ENCODE measurements at places on chromosomes 16 and 17. TPM values are rescaled to one million over a fixed set of nuclear protein-coding genes. Genes with fewer than 3 reads are reported as not detected.

DNA sequence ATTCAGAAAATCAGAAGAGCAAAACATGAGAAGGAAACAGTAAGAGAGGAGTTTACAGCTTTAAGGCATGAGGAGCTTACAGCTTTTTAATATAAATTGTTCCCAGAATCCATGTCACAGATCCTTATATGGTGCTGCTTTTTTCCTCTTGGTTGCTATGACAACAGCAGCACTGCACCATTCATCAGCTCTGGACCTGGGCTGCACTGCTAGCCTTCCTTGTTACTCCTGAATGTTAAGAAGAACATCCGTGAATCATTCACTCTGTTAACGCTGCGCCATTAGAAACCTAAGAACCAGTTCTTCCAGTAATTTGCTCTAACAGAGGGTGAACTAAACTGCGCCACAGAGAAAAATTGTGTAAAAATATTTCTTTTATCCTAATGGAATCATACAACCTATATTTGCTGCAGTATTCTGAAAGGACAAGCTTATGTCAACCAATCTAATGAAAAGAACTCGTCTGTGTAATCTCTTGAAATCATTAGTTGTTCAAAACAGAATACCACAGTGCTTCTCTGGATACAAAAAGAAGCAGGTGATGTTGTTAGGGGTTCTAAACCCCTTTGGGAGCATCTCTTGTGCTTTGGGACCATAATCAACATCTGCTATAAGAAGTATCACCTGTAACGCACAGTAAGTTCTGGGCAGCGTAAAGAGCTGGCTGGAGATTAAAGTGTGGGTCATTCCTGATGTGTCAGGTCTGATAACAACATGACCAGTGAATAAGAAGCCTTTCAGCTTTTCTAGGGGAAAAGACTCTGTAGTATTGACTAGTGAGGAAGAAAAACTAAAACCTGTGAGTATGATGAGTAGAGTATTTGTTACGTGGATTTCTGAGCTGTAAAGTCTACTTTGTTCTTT lies 151.2 kb downstream of the TANC2 start:
- no peak for DNase-seq

GRCh38 chr17:45234641-45235415 lies 13.1 kb downstream of the FMNL1 start:
- DNase-seq: no peak
- H3K4me3 ChIP-seq: no peak overlapping the region
- H3K27me3 ChIP-seq: no peaks in the 10 kb centered on the region
- H3K4me1 ChIP-seq: peaks cover 20% of the 10 kb centered on the region
- no peak overlapping the region for H3K27ac ChIP-seq

DNA sequence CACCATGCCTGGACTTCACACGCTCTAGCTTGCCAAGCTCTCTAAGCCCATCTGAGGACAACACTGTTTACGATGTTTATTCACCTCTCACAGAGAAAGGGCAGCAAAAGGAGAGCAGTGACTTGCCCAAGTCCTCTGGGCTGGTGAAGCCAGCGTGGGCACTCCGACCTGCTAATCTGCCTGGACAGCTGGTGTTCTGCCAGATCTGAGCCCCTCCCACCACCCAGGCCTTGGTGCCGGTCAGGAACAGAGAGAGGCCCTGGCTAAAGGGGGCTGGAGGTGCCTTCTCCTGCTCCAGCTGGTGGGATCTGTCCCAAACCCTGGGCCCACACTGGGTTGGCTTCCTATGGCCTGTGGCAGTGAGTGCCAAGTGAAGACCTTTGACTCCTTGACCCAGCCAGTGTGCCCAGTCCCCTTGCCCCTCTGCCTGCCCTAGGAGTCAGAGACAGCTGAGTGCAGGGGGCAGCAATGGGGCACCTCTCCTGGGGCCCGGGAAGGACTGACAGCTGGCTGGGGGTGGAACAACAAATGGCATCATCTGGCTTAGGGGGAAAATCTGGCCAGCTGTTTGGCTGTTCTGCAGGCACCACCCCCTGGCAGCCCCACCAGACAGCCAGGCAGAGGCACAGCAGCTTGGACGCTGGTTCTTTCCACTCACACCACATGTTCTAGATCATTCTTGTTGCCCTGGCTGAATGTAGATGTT lies 1.8 kb upstream of the SLC4A1 start:
- no peak overlapping the region for H3K4me3 ChIP-seq
- no peak overlapping the region for H3K27ac ChIP-seq
- H3K4me1 ChIP-seq: no peaks in the 10 kb centered on the region
- H3K36me3 ChIP-seq: no peaks in the 10 kb centered on the region
- H3K27me3 ChIP-seq: no peaks in the 10 kb centered on the region
- DNase-seq: no peak

DNA sequence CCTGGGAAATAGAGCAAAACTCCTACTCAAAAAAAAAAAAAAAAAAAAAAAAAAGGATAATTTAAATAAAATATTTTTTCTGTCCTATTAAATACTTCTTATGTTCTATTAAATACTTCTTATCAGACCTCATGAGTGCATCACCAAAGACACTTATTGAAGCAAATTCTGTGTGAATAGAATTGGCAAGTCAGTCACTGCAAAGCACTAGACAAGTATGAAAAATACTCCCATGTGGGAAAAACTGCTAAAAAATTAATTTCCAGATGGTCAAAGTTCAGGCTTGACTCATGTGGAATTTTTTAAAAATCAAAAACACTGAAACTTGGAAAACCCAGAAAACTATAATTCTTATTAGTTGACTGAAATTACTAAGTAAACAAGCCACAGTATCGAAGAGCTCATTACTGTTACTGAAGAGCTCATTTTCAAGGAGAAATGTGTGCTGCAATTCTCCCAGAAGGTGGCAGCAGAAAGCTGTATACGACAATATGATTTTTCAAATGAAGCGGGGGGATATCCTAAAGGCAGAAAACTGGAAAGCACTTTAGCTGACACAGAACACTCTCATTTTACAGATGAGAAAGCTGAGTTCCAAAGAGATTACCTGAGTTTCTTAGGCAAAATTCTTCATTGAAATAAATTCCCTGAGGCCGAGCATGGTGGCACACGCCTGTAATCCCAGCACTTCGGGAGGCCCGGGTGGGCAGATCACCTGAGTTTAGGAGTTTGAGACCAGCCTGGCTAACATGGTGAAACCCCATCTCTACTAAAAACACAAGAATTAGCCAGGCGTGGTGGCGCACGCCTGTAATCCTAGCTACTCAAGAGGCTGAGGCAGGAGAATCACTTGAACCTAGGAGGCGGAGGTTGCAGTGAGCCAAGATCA lies 15.9 kb upstream of the FBXO47 start:
- H3K27me3 ChIP-seq: no peaks in the 10 kb centered on the region
- peaks cover 4% of the 10 kb centered on the region for H3K4me1 ChIP-seq
- no peak for DNase-seq
- H3K36me3 ChIP-seq: no peaks in the 10 kb centered on the region
- no peak overlapping the region for H3K4me3 ChIP-seq

The GPR142 gene
- 0.98 TPM for total RNA-seq

Measured in vagina (tissue), 2 donors.